ENCODE measurements at places on chromosomes 4 and X.

DNA sequence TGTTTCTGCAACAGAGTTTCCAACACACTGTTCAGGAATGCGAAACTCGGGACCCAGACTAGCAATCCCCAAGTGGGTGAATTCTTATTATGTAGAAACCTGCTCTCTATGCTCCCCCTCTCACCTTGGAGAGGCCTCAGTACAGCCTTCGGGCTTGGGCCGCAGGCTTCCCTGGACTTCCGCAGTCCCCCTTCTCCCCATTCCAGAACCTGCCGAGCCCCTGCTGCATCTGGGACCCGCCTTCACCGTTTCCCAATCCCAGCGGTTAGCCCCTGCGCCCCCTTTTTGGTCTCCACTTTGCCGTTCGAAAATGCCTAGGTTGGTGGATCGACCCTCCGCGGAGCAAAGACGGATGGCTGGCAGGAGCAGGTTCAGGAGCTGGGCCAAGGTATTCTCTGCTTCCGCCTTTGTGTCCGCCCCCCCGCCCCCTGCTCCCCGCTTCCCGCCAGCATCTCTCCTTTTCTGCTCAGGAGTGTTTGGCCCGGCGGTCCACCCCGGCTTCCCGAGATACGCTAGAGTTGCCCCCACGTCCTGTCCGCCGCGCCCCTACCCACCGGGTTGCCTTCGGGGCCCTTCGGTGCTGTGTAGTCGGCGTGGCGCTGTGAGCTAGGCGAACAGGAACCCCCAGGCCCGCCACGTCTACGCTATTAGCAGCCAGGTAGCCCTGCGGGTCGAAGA is 11.5 kb downstream of the HAND2 start:
- DNase-seq: no peak

GRCh38 chr4:152935143-152935542 is 980 bp upstream of the FHDC1 start:
- DNase-seq: no peak

DNA sequence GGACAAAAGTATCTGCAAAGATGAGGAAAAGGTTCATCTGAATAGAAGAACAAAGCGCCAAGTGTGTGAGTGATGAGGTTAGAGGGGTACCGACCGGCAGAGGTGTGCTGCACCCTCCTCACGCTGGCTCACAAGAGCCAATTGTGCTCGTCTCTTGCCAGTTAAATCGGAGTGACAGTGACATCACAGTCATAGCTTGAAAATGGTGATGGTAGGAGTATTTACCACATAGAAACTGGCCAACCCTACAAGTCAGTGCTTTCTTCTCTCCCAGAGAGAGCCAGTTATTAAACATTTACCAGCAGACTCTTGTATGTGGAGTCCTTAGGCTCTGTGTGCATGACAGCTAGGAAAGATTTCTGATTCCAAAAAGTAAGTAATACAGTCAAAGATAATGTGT is 32.4 kb downstream of the CLDN22 start:
- no peak for DNase-seq

- no peak for DNase-seq
These were observed 11.2 kb upstream of the SCRG1 start for GRCh38 chr4:173410079-173410478.

DNA sequence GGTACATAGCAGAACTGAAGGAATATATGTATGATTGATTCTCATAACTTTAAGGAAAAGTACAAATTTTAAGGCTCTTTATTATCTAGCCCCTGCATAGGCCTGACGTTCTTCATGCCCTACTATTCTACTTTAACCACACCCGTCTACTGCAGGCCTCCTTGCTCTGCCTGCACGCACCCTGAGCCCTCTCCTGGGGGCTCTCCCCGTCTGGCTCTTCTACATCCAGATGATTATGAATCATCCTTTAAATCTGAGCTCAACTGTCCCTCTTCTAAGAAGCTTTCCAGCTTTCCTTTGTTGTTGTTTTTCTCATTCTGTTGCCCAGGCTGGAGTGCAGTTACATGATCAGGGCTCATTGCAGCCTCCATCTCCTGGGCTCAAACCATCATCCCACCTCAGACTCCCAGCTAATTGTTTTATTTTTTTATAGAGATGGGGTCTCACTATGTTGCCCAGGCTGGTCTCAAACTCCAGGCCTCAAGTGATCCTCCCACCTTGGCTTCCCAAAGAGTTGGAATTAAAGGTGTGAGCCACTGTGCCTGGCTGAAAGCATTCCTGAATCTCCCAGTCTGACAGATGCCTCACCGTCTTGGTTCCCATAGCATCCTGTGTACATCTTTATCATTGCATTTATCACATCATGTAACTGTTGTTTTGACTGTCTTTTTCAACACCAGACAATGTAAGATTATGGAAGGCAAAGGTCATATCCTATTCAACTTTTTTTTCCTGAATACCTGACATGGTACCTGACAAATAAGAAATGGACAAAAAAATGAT is 89.2 kb downstream of the WDFY3 start:
- no peak for DNase-seq

GRCh38 chr4:113674251-113674650 is 87.3 kb downstream of the CAMK2D start:
- DNase-seq: no peak

GRCh38 chrX:11724122-11725017 is 33.7 kb upstream of the MSL3 start:
- no peak for DNase-seq

GRCh38 chr4:140363558-140363957 is 9.9 kb upstream of the SCOC start:
- DNase-seq: no peak
